ENCODE measurements at places on chromosomes 2 and 18.
A peak's percentile ranks its signal among the peaks of the same experiment; 100 is the strongest.

DNA sequence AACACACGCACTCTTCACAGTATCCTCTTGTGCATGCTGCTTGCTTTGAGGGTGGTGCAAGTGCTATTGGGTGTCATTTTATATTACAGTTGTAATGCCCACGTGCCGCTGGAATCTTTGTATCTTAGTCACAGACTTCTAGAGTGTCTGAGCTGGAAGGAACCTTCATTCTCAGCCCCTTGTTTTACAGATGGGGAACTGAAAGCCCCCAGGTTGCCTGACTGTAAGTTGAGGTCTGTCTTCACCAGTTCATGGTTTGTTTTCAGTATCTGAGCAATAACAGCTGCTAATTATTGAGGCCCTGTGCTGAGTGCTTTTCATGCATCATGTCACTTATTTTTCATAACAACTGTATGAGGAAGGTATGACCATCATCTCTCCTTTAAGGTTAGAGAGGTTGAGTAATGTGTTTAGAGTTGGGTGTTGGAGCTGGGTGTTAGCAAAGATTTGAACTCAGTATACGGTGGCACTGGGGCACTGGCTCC is 77.0 kb downstream of the PRKCE start:
- no peak for DNase-seq

DNA sequence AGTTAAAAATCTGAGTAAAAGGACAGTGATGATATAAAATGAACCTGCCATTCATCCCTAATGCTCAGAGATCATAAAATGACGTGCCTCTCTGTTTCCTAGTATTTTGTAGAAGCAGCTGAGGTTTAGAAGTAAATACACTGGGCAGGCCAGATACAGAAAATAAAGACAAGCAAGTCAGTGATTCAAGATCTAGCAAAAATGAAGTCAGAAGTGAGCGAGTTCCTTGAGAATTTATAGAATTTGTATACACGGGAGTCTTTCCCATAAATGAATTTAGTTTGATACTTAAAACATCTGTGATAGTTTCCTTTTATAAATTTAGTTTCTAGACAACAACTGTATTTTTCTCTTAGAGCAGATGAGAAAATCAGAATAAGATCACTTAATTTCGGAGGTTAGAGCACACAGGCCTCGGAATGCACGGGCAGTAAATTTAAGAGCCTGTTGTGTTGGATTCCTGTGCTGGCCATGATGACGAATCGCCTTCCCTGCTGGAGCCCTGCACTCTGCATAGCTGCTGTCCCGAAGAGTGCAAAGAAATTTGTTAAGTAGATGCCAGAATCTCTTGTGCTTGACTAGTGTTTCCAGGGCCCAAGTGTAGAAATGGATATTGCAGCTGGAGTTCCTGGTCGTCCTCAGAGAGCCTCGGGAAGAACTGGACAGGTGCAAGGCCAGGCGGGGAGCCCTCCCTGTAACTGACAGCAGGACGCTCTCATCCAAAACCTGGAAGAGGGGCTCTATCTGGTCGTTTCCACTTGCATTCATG is 83.7 kb upstream of the RBM44 start:
- no peak for DNase-seq

DNA sequence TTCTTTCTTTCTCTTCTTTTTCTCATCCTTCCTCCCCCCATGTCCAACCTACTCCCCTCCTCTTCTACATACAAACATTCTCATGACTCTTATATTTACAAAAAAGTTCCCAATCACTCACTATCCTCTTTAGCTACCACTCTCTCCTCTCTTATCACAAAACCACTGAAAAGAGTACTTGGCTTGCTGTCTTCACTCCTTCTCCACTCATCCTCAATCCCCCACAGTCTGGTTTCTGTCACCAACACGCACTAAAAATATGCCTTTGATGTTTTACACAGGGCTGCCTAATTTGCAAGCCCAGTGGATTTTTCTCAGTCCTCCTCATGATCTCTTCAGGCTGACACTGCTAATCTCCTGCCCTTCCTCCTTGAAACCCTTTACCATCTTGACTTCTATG is 159.5 kb downstream of the TNS1 start:
- DNase-seq = no peak

DNA sequence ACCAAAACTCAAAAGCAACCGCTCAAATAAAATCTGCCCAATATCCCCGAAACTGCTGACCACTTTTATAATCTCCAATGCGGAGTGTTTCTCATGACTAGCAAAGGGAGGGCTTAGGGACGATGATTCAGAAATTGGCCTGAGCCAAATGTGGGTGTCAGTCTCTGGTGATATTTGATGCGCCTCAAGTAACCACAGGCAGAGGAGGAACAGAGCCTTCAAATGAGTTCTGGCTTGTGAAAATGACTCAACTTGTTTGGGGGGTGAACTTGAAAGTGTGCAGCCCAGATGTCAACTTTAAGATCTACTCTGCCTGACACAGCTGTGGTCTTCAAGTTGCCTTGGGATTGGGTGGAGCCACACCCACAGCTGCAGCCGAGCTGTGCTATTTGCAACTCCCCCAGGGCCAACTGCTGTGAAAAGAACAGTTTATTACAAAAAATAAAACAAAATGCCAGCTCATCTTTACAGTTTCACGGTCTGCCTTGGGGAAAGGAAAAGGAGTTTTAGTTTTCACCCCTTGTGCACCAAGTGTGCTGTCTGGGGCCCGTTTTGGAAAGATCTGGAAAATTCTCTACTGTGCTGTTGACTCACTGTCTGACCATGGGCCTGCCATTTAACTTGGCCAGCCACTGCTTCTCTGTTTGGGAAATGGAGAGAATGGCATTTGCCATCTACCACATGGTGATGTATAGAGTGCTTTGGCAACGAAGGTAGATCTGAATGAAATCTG is 222.1 kb downstream of the MTX2 start:
- DNase-seq = no peak

DNA sequence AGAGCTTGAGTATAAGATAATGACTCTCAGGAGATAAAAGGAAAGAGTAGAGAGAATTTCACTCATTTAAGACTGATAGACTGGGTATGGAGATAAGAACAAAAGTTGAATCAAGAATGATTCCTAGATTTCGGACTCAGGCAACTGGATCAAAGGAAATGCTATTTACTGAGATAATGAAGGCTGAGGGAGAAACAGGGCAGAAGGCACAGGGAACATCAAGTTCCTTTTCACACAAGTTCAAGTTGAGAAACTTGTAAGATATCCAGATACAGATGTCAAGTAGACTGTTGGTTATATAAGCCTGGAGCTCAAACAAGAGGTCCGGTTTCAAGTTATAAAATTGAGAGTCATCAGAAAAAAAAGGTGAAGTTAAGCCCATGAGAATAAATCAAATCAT is 360.8 kb downstream of the TNS1 start:
- DNase-seq = no peak

- DNase-seq = no peak
Measured at GRCh38 chr18:57431002-57431382, 4.2 kb upstream of the ONECUT2 start.

- no peak for DNase-seq
Measured at GRCh38 chr2:133515271-133515670, 53.0 kb downstream of the NCKAP5 start.

GRCh38 chr2:45303417-45304202 is 294.4 kb upstream of the SIX2 start:
- no peak for DNase-seq

DNA sequence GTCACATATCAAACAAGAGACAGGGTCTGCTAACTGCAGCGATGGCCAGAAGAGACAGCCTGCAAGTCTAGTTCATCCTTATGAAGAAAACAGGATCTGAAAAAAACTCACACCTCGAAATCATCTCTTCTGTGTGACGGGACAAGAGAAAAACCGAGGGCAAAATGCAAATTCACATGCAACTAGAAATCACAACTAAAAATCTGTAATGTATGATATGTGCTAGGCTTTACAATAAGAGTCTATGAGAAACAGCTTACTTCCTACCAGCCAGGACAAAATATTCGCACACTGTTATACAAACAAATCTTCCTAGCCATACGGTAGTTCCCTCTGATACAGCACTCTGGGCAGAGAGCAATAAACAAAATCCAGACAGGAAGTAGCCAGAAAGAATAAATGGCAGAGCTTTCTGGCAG is 48.8 kb downstream of the ANKRD44 start:
- DNase-seq = peak; percentile 25

GRCh38 chr2:236165842-236166795 is 2.1 kb downstream of the GBX2 start:
- DNase-seq = no peak

GRCh38 chr2:223901311-223901710 is 43.8 kb downstream of the WDFY1 start:
- no peak for DNase-seq

- DNase-seq = no peak
Measured at GRCh38 chr2:75290600-75291150, 91.4 kb upstream of the TACR1 start.

DNA sequence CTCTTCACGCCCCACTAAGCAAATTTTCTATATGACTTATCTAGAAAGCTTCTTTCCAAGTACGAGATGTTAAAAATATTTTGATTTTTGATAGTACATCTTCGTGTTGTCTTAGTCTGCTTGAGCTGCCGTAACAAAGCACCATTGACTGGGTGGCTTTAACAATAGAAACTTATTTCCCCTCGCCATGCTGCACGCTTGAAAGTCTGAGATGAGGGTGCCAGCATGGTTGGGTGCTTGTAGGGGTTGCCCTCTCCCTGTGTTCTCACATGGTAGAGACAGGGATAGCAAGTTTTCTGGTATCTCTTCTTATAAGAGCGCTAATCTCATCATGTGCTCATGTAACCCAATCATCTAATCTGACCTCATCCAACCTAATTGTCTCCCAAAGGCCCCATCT is 106.2 kb downstream of the TANC1 start:
- DNase-seq = no peak

GRCh38 chr2:105754994-105755393 is 10.3 kb downstream of the NCK2 start:
- no peak for DNase-seq

- DNase-seq = no peak
Measured at GRCh38 chr2:107740300-107740699, 86.4 kb upstream of the RGPD4 start.
